ENCODE measurements at places on chromosomes 3 and 15. TPM values are rescaled to one million over a fixed set of nuclear protein-coding genes. Genes with fewer than 3 reads are reported as not detected.

PLA1A gene
- 2.6 TPM for polyA plus RNA-seq

CPA3 gene
- not detected for polyA plus RNA-seq

CSNK1G1 gene
- 4.9 TPM for polyA plus RNA-seq

CYP11A1 gene
- 0.07 TPM for polyA plus RNA-seq

NCK1 gene
- 6.5 TPM for polyA plus RNA-seq

EPHB3 gene
- 1.4 TPM for polyA plus RNA-seq

DNA sequence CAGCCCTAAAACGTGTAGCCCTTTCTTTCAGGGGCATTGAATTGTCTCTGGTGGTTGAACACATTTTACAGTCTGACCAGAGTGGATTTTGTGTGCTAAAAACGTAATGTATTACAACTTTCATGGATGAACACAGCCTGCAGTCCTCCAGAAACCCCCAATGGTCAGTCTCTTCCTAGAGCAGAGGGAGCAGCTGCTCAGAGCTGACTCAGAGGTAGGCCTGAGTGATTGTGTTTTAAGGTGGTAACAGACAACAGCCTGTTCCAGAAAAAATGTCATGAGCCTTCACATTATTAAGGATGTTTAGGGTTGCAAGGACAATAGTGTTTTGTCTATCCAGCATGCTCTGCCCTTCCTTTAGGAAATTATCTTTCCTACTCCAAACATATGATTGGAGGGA, 34.5 kb upstream of the CTNNB1 start:
- no peak for DNase-seq

- no peak for DNase-seq
Observed at GRCh38 chr3:23202203-23202920, 765 bp upstream of the UBE2E2 start.

DNA sequence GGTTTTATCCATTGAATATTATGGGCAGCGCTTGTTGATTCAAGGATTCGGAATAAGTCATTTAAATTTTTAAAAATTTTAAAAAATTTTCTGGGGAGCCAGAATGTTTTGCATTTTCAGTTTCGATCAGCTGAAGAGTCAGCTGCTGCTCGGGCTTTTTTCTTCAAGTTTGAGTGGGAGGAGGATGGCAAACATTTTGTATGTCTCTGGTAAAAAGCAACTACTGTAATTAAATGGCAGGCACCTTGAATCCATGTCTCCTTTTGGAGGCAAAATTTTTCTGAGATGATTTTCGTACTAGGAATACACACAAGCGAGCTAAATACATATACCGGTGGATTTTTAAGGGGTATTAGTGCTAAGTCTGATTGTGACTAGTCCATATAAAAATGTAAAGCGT, 612 bp downstream of the C3orf38 start:
- DNase-seq = no peak

DNA sequence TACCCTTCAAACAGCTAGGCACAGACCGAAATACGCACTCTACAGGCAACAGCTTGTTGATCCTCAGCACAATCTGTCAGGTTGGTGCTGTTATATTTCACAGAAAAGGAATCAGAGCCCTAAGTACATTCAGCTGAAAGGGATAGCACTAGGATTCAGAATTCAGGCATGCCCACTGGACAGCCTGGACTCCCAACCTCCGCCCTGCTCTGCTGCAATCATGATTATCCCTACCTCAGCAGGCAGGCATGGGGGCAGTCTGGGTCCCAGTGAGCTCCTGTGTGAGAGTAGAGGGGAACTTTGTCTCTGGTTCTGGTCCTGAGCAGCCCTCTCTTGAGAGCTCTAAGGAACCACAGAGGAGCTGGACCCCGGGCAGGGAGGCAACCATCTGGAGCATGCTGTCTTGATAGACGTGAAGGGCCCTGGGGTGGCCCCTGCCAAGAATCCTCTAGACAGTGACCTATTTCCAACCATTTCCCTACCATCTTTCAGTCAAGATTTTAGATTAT, 23.4 kb upstream of the NOX5 start:
- no peak for DNase-seq

- no peak for DNase-seq
Observed at GRCh38 chr15:88036154-88036839, 220.2 kb downstream of the NTRK3 start.

DNA sequence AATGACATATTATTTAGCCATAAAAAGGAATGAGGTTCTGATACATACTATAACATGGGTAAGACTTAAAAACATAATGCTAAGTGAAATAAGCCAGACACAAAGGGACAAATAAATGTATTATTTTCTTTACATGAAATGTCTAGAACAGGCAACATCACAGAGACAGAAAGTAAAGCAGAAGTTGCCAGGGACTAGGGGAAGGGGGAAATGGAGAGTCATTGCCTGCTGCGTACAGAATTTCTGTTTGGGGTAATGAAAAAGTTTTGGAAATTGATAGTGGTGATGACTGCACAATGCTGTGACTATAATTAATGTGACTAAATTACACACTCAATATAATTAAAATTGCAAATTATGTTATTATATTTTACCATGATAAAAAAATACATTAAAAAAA, 99.9 kb downstream of the ANO10 start:
- no peak for DNase-seq

GRCh38 chr3:78963771-78964170, 804.0 kb downstream of the ROBO1 start:
- DNase-seq = no peak

- no peak for DNase-seq
Observed at GRCh38 chr3:186142393-186142932, 33.6 kb upstream of the ETV5 start.

DNA sequence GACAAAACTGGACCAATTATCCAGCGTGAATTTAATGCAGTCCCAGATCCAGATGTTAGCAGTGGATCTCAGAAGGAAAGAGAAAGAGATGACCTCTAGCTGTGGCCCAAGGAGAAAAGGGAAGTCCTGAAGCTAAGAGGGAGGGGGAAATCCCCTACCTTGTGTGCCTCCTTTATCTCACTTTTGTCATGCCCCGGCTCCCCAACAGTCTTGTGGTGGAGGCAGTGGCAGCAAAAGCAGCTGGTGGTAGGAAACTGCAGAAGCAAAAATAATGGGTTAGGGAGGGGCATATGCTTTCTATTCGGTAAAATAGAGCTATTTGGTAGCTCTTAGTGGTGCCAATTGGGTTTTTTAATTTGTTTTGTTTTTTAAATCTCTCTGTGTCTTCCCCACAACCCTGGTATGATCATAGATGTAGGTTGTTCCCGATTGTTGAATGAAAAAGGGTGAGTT, 56.5 kb downstream of the MCTP2 start:
- DNase-seq = no peak

- no peak for DNase-seq
Observed at GRCh38 chr3:169350228-169350627, 313.3 kb downstream of the MECOM start.
